ENCODE measurements at places on chromosomes 5 and 9.

GRCh38 chr9:125479846-125480615 lies 218.4 kb downstream of the GAPVD1 start:
- no peak for DNase-seq

DNA sequence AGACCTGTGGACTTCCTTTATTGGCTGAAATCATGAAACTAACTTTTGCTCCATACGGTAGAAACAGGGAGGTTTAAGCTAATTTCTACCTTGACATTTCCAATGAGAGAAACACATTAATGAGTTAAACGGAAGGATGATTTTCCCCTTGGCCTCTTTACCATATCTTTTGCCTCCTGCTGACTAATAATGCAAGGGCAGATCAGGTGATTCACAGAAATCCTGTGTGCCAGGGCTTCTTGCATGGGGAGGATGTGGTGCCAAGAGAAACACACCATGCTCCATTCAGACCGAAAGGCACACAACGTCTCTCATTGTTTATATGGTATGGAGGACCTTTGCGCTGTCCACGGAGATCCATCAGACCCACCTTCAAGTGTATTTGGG lies 17.4 kb upstream of the PRLR start:
- no peak for DNase-seq

DNA sequence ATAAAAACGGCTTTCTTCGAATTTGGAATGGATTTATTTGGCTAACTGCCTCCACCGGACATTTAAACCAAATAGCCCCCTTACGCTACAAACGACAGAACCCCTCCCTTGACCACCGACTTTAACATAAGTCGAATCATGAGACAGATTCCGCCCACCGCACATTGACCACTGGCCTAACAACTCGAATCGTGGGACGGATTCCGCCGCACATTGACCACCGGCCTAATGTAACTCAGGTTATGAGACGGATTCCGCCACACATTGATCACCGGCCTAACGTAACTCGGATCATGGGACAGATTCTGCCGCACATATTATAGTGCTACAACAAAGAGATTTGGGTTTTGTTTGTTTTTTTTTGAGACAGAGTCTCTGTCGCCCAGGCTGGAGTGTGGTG lies 2.7 kb upstream of the LCN9 start:
- no peak for DNase-seq

- DNase-seq, result no peak
Observed at GRCh38 chr9:129284607-129285291, 106.7 kb upstream of the IER5L start.

GRCh38 chr5:24788829-24789514 lies 144.2 kb upstream of the CDH10 start:
- no peak for DNase-seq

DNA sequence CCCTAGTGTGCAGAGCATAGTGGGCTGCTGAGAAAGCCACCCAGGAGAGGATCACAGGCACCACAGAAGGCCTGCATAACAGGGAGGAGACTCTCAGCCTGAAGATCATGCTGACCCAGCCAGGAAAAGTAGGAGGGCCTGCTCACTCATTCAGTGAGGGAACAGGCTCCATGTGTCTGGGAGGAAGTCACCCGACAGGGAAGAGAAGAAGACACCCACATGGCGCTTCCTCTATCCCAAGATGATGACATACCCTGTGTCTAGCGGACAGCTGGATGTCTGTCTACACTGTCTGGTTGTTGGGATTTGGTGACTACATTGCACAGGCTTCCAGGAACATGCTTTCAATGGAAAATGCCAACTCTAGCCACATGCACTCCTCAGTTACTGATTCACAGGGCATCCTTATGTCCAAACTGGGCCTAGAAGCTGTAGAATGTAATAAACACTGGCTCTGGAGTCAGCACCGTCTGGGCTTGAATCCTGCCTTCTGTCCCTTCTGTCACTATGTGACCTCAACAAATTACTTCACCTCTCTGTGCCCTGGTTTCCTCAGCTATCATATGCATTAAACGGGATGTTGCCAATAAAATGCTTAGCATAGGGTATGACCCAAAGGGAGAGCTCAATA lies 47.6 kb downstream of the KLHL3 start:
- DNase-seq, result no peak
